Cortex of kidney (tissue), 1 donor: ENCODE measurements at places on chromosomes 6 and 20.

DNA sequence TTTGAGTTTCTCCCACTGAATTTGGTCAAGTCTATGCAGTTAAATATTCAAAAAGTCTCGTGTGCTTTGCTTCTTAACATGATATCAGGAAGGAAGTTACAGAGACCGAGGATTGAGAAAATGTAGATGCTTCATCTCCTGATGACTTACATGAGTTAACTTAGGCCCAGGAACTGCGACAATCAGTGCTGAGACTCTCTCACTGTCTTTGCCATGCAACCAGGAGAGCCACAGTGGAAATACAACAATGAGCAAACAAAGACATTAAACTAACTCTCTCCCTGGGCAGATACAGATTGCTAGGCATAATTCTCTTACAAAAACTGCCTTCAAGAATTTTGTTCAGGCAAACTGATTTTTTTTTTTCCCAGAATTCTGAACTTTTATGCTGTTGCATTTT lies 440.6 kb upstream of the EPHA7 start:
- no peak for DNase-seq

DNA sequence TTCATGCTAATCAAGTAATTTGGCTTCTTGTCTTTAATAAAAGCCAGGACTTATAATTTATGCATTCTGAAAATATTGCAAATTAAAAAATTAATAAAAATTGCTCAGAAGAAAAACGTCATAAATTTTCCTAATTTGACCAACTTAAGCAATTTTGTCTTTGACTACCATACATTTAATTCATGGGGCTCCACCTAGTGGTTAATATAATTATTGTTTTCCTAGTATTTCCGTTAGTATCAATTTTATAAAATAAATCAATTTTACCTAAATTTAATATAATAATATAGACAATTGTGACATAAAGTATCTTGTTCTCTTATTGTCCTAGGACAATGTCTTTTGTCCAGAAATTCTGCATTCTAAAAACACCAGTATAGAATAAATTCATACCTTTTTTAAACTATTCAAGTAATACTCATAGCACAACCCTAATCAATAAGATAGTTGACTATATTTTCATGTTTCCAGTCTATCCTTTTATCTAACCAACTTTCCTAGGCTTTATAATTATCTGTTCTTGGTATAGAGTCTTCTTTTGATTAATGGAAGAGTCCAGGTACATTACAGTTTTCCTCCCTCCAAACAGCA lies 319.9 kb downstream of the TRDN start:
- DNase-seq: no peak

DNA sequence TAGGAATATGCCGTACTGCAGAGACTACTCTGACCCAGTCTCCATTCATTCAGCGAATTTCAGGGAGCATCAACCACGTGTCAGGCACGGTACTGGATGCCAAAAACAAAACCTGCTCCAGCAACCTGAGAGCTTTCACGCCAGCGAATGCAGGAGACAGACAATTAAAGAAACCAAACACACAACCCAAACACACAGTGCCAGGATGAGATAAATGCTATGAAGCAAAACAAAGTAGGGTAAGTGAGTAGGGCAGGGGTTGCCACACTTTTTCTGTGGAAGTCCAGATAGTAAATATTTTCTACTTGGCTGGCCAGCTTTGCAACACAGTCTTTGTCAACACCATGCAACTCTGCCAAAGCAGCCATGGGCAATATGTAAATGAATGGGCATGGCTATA lies 10.0 kb downstream of the MOCS1 start:
- no peak for DNase-seq

- DNase-seq: no peak
Observed at GRCh38 chr6:42440027-42440426, 11.7 kb downstream of the TRERF1 start.

- no peak for DNase-seq
Observed at GRCh38 chr20:14193443-14193842, 144.0 kb downstream of the FLRT3 start.
